Airway epithelial cell (primary cell): ENCODE measurements at places on chromosomes 1 and 21. TPM values are rescaled to one million over a fixed set of nuclear protein-coding genes. Genes with fewer than 3 reads are reported as not detected.

The DIO1 gene
- 0.35 TPM in 1 of 2 replicates, not detected in the other for total RNA-seq

The CLCNKA gene
- not detected in 2 replicates for total RNA-seq

The CENPF gene
- 26.4 and 39.8 TPM in 2 replicates for total RNA-seq

The PLA2G5 gene
- total RNA-seq, result not detected in 2 replicates

The DYNLT5 gene
- not detected in 2 replicates for total RNA-seq

The RHBDL2 gene
- total RNA-seq, result 12.6 and 15.3 TPM in 2 replicates

The S1PR1 gene
- 0.14 and 1.2 TPM in 2 replicates for total RNA-seq

The CAMK1G gene
- total RNA-seq, result not detected in 2 replicates

The NBPF3 gene
- total RNA-seq, result 11.7 and 17.8 TPM in 2 replicates

The CFAP141 gene
- not detected in 2 replicates for total RNA-seq

The PROK1 gene
- total RNA-seq, result not detected in 2 replicates

The OR2L13 gene
- total RNA-seq, result not detected in 2 replicates

The DHCR24 gene
- total RNA-seq, result 420 and 515 TPM in 2 replicates

The NENF gene
- total RNA-seq, result 52.2 and 71.3 TPM in 2 replicates

The CCNL2 gene
- 48.4 and 60.6 TPM in 2 replicates for total RNA-seq

The SMAP2 gene
- 17.0 and 22.9 TPM in 2 replicates for total RNA-seq

The FMO1 gene
- total RNA-seq, result not detected in 2 replicates

The BSDC1 gene
- total RNA-seq, result 41.3 and 45.7 TPM in 2 replicates

The THEM5 gene
- total RNA-seq, result 0.99 and 2.3 TPM in 2 replicates

The HHIPL2 gene
- total RNA-seq, result not detected in 2 replicates

The ANKRD65 gene
- total RNA-seq, result 21.4 and 24.3 TPM in 2 replicates

The OR2M3 gene
- not detected in 2 replicates for total RNA-seq

The S100A3 gene
- 4.6 and 9.0 TPM in 2 replicates for total RNA-seq

The DNAJC28 gene
- total RNA-seq, result 0.42 TPM in 2 replicates

The AQP10 gene
- total RNA-seq, result 0.78 and 1.2 TPM in 2 replicates

The THEMIS2 gene
- 6.8 and 8.8 TPM in 2 replicates for total RNA-seq

The GOLT1A gene
- total RNA-seq, result not detected in 2 replicates

The PPIAL4G gene
- not detected in 2 replicates for total RNA-seq

The ITGB2 gene
- 0.42 TPM in 1 of 2 replicates, not detected in the other for total RNA-seq

The C1orf115 gene
- 1.9 TPM in 2 replicates for total RNA-seq

The GLIS1 gene
- 0.33 and 0.49 TPM in 2 replicates for total RNA-seq

The RNU1-1 gene
- under 0.01 TPM in 2 replicates for total RNA-seq

The SELENOF gene
- 105 and 123 TPM in 2 replicates for total RNA-seq

The STYXL2 gene
- not detected in 2 replicates for total RNA-seq

The ABCG1 gene
- total RNA-seq, result 8.7 and 9.7 TPM in 2 replicates

The EVA1C gene
- total RNA-seq, result 12.3 and 26.4 TPM in 2 replicates

The GNG4 gene
- 0.05 and 0.21 TPM in 2 replicates for total RNA-seq

The RCC2 gene
- 103 and 107 TPM in 2 replicates for total RNA-seq

The PFDN2 gene
- total RNA-seq, result 76.4 and 100 TPM in 2 replicates

The SPRR2D gene
- total RNA-seq, result 14.5 and 17.9 TPM in 2 replicates

The SLC35F3 gene
- total RNA-seq, result 0.09 and 0.56 TPM in 2 replicates

The SHISA4 gene
- 3.8 and 7.1 TPM in 2 replicates for total RNA-seq

The CFAP126 gene
- total RNA-seq, result not detected in 2 replicates

The SCMH1 gene
- total RNA-seq, result 8.7 and 13.0 TPM in 2 replicates
